Activated CD8-positive, alpha-beta memory T cell treated with anti-CD3 and anti-CD28 coated beads for 48 hours (primary cell): ENCODE measurements at places on chromosomes 12 and 14.

- DNase-seq = no peak
Observed at GRCh38 chr12:5442251-5443006, 10.5 kb downstream of the NTF3 start.

- DNase-seq = no peak
Observed at GRCh38 chr14:93973607-93974006, 2.8 kb downstream of the ASB2 start.

DNA sequence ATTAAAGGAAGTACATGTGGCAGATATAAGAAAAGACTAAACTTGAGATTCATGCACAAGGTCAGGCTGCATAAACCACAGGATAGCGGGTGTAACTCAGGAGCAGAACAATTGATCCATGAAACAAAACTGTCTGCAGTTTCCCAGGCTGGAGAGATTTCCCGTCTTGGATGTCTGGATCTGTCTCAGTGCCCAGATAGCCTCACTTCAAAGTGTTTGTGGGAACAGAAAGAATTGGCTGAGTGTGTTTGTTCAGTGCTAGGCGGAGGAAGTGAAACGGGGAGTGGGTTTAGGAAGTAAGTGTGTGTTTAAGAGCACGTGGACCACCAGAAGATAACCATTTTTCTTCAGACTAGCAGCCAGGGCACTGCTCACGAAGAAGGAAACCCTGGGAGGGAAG lies 1.4 kb upstream of the RNASE10 start:
- no peak for DNase-seq

DNA sequence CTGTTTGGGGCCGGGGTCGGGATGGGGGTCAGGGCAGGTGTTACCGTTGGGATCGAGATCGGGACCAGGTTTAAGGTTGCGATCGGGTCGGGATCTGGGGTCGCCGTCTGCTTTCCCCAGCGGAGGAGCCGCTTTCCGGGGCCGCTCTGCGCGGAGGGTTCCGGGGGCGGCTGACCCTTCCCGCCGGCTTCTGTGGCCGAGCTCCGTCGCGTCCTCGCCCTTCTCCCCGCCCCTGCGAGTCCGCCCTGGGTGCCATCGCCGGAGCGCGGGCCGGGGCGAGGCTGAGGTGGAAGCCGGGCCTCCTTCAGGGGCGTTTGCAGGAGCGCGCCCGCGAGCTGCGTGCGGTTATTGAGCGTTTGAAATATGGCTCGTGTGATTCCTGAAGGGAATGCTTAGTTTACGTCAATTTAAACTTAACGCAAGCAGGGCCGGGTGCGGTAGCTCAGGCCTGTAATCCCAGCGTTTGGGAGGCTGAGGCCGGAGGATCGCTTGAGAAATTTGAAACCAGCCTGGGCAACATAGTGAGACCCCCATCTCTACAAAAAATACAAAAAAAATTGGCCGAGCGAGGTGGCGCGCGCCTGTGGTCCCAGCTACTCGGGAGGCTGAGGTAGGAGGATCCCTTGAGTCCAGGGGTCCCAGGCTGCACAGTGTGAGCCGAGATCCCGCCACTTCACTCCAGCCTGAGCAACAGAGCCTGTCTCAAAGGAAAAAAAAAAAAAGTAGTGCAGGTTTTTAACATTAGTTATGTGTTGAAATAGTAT lies 620 bp downstream of the PGAM5 start:
- DNase-seq = no peak

GRCh38 chr12:48601013-48601756 lies 31.3 kb upstream of the LALBA start:
- DNase-seq = no peak

- no peak for DNase-seq
Observed at GRCh38 chr12:27550653-27550975, 26.6 kb downstream of the PPFIBP1 start.

- DNase-seq = no peak
Observed at GRCh38 chr14:37253905-37254304, 56.2 kb downstream of the MIPOL1 start.

- no peak for DNase-seq
Observed at GRCh38 chr12:18794000-18794399, 56.1 kb downstream of the CAPZA3 start.

- no peak for DNase-seq
Observed at GRCh38 chr12:98701166-98701565, 56.1 kb downstream of the APAF1 start.

- no peak for DNase-seq
Observed at GRCh38 chr12:115172521-115172920, 488.5 kb upstream of the TBX3 start.

- DNase-seq = no peak
Observed at GRCh38 chr12:112162241-112162790, 37.0 kb downstream of the TRAFD1 start.

- DNase-seq = no peak
Observed at GRCh38 chr12:27185234-27186021, 58.7 kb upstream of the STK38L start.

DNA sequence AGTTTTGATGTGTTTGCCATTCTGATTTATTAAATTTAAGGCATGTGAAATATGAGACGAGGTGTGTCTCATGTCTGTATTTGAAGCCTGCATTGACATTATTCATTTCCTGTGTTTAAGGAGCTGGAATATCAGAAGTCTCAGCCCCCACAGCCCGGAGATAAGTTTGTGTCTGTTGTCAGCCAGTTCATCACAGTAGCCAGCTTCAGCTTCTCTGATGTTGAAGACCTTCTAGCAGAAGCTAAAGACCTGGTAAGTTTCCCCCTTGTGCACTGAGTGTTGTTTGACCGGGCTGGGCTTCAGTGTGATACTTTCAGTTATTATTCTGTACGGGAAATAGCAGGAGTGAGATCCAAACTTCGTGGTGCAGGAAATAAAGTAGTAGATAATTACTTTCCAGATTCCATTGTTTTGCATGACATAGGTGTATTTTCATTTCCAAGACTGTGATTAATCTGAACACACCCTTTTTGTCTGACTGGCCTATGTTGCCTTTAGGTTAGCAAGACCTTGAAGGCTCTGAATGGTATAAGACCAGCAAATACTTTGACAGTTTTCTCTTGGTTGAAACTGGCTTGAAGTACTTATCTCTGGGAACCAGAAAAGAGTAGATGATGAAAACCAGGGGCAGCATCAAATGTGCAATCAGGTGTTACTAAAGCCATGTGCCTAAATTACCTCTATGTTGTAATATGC lies 101.5 kb downstream of the GPR135 start:
- no peak for DNase-seq

DNA sequence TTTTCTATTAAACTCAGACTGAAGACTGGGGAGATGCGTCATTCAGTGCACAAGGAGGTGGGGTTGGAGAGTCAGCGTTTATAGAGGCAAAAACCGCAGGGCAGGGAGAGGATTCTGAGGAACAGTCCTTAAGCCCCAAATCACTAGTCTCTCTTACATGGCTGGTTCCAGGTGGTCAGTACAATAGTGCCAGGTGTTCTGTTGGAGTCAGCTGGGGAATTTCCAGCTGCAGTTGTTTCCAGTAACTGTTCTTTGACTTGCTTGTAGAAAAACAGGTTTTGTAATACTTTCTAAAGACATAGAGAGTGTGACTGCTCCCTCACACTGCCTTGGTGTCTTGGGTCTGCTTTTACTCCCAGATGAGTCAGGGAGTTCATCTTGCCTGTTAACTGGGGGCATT lies 192.2 kb downstream of the TMTC3 start:
- DNase-seq = no peak
